T-helper 17 cell (primary cell): ENCODE measurements at places on chromosomes 2 and 18.

- no peak for DNase-seq
Measured at GRCh38 chr2:236988690-236989624, 96.7 kb upstream of the COPS8 start.

GRCh38 chr2:6909431-6910385, 7.5 kb upstream of the RNF144A start:
- DNase-seq: no peak

- DNase-seq: no peak
Measured at GRCh38 chr2:197073270-197073669, 146.8 kb upstream of the PGAP1 start.

DNA sequence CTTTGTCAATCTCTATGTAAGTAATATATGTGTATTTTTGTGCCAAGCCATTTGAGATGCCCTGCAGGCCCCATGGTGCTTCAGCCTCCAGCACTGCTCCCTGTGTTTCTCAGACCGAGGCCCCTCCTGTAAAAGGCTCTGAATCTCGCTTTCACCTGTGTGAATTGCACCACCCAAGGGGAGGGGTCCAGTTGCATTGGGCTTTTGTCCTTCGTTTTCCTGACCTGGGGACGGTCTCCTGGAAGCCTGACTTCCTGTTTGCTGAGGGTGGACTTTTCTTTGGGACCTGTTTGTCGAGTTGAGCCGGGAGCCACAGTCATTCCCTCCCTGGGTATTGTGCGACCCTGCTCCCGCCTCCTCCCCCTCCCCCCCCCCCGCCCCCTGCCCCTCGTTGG, 48.9 kb downstream of the AGAP1 start:
- no peak for DNase-seq

GRCh38 chr2:100266126-100266525, 56.2 kb downstream of the LONRF2 start:
- DNase-seq: no peak

GRCh38 chr2:28470759-28471158, 25.1 kb upstream of the PLB1 start:
- no peak for DNase-seq

- DNase-seq: no peak
Measured at GRCh38 chr2:197821550-197822289, 17.3 kb downstream of the PLCL1 start.

DNA sequence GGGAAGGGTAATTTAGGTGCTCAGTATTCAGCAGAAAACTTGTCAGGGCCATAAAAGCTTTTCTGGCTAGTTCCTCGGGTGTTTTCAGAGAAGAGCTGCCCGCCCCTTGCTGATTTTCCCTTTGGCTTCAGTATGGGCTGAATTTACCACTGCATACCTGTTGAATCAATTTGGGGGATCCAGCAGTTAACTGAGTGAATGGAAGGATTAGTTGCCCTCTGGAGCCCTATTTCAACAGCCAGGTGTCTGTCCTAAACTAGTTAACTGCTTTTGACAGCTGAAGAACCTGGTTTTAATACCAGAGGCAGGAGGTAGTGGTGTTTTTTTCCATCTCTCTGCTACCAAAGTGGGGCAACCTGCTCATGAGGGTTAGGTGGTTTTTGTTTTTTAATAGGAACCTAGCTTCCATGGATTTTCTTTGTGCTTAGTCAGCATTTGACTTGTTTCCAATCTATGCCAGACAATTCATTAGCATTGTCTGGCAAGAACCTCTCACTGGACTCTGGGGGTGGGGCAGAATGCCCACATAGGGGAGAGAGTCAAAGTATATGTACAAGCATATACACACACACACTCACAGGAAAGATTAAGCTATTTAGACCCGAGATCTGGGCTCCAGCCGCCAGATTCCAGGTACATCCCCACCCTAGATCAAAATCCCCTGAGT, 166.5 kb upstream of the SIX3 start:
- DNase-seq: no peak

GRCh38 chr18:36127836-36128529, 1.2 kb downstream of the SLC39A6 start:
- no peak for DNase-seq

DNA sequence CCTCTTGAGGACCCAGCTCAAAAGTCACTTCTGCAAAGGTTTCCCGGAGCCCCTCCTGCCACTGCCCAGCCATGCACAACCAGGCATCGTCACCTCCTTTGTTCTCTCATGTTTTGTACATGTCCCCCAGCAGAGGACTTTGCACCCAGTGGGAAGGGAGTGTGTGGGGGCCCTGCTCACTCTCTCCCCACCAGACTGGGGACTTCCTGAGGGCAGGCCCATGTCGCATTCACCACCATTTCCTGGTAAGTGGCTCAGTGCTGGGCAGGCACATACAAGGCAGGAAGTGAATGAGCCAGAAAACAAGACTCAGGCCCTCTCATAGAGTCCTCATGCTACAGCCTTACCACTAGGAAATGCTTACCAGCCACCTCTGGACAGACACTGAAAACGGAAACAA, 18.9 kb downstream of the MRPL35 start:
- DNase-seq: no peak

DNA sequence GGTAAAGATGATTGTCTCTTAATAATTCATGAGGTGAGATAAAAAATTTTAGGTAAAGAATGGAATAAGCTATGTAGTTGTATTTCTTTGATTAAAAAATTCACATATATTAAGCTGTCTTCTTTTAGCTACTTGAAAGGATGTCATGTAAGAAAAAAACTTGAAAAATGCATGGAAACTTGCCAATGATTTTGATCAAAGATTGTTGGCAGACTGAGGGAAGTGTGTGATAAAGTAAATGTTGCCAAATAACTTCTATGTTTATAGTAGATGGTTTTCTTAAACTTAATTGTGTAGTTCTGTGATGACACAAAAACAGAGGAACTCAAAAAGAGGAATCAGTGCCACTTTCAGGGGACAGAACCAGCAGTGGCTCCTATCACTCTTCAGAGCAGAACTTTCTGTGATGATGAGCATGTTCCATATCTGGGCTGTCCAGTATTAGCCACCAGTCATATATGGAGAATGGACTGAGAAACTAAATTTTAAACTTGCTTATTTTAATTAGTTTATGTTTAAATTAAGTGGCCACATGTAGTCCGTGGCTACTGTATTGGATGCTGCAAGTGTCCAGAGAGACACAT, 51.9 kb upstream of the SLC38A11 start:
- no peak for DNase-seq

DNA sequence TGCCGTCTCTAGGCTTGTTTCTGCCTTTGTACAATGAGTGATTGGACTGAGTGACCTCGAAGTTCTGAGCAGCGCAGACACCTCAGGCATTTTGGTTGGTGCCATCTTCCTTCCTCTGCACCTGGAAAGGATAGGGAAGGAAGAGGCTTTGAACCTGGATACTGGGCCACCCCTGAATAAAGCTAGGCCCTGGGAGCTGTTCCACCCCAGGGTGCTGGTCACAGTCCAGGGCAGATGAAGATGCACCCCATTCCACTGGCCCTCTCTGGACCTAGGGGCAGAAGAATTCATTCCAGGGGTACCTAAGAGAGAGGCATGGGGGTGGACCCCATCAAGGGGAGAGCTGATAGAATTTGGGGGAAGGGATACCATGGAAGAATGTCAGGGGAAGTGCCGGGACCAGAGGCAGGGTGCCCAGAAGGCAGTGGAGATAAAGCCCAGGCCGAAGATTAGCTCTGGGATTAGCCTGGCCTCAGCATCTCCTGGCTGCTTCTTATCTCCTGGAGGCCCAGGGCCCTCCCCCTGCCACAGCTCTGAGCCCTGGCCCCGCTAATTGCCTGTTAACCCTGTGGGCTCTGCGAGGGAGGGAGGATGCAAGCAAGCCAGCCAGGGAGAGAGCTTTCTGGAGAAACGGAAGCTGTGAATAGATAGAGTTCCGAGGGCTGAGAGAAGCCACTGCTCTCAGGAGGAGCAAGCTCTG, 11.4 kb downstream of the ASIC4 start:
- DNase-seq: no peak

DNA sequence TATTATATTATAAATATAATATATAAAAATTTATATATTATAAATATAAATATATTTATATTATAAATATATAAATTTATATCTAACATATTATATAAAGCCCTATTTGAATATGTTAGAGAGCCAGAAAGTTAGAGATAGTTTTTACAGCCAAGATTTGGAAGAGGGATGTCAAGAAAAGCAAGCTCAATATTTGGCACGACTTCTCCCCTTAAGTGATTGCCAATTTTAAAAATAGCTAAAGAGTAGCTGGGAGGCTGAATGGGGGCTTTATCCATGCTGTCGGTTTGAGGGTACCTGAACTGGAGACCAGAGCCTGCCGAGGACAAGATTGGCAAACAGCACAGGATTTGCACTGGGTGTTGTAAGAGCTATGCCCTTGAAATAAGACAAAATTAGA, 180.9 kb upstream of the GYPC start:
- DNase-seq: no peak

DNA sequence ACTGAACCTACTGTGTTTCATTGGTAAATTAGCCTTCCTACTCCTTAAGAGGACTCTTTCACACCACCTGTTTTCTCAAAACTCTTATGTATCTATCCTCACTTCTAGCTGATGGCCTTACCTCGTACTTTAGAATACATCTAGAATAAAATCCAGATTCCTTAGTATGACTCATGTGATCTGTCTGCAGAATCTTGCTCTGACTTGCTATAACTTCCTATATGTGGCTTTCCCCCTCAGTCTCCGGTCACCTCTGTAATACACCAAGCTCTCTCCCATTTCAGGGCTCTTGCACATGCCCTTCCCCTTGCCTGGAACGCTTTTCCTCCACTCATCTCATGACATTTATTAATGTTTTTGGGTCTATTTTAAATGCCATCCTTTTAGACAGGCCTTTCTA, 95.6 kb upstream of the LHCGR start:
- no peak for DNase-seq

DNA sequence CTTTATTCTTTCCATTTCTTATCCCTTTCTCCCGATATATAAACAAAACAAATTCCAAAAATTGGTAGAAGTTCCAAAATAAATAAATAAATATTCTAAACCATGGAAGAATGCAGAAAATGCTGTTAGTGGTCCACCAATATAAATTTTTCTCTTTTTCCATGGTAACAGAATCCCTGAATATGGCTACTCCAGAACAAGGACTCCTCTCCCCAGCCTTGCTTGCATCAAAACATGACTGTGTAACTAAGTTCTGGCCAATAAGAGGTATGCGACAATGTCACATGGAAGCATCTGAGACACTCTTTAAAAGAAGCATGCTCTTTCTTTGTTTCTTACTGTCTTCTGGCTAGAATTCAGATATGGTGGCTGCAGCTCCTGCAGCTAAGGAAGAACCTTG, 325.1 kb upstream of the TANK start:
- DNase-seq: no peak

DNA sequence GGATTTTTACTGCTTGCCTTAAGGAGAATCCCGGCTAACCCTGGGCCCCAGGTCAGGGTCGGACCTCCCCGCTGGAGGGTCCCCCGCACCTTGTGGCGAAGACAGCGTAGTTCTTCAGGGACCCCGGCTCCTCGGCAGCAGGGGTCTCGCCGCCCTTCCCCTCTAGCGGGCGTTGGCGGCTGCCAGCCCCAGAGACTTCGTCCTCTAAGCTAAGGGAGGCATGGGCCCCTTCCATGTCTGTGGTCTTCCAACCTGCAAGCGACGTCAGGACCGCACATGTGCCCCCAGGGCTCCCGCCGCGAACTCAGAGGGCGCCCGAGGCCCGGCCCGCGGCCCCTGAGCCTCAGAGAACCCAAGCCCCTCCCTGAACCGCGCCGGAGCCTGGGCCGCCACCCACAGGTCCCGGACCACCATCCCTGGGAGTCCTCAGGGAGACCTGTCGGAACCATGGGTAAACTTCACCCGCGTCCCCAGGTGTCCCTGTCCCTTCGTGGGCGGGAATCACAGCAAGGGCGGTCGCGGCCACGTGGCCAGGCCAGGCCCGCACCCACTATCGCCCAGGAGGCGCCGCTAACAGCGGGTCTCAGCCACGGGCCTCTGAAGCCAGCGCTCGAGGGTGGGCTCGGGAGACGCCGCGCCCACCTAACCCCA, 562 bp downstream of the ANKMY1 start:
- DNase-seq: no peak

DNA sequence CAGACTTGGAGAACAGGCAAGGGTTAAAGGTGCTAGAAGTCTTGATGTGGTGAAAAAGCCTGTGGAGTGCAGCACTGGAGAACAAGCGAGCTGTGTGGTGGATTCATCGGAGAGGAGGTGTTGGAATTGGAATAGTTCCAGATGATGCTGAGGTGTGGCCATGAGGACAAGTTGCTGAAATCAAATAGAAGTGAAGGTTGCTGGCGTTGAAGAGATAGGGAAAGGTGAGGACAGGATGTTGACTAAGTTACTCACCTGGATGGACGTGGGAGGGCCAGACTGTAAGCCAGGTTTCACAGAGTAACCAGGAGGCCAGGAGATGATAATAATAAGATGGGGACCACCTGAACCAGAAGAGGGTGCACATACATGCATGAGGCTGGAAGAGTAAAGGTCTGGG, 173.4 kb downstream of the DIS3L2 start:
- no peak for DNase-seq

DNA sequence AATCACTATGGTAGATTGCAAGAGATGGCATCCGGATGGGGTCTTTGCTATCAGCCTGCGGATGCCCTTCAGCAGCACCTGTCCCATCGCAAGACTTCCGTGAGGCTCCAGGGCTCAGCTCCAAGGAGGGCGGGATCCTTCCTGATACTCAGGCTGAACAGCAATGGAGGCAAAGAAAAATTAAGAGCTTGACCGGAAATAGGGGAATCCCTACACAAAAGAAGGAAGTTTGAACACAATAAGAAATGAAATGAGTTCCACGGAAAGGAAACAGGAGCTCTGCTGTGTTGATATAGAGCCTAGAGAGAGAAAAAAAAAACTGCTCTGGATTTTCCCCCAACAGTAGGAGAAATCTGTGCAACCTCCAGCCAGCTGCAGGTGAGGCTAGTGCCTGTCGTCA, 91.9 kb downstream of the ARL4C start:
- DNase-seq: no peak

DNA sequence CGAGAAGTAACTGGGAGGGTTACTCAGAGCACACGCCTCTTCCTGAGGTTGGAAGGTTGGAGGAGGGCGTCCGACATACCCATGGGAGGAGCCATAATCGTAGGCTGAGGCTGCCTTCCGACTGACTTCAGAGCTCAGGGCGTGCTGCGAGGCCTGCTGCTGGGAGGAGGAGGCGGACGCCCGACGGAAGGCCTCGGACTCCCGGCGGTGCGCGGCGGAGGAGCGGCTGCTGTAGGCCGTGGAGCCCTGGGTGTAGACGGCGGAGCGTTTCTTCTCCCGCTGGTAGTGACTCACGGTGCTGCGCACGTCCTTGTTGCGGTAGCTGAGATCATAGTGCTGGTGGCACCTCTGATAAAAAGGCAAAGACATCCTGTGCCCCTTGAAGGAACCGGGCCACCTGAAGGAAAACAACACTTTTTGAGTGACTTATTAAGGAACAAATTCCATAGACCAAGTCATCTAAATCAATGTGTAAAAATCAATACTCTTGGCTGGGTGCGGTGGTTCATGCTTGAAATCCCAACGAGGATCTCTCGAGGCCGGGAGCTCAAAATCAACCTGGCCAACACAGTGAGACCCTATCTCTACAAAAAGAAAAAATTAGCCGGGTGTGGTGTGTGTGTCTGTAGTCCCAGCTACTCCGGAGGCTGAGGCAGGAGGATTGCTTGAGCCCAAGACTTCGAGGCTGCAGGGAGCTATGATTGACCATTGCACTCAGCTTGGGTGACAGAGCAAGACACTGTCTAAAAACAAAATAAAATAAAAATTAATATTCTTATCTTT, 4.7 kb downstream of the MYOM1 start:
- no peak for DNase-seq

- no peak for DNase-seq
Measured at GRCh38 chr2:106575955-106576354, 88.8 kb downstream of the CD8B2 start.
